Globus pallidus (tissue), 1 donor: ENCODE measurements at places on chromosomes 6 and 20.

- DNase-seq = peak; percentile 74
These were observed 77.8 kb downstream of the COL9A1 start for GRCh38 chr6:70225055-70225454.

DNA sequence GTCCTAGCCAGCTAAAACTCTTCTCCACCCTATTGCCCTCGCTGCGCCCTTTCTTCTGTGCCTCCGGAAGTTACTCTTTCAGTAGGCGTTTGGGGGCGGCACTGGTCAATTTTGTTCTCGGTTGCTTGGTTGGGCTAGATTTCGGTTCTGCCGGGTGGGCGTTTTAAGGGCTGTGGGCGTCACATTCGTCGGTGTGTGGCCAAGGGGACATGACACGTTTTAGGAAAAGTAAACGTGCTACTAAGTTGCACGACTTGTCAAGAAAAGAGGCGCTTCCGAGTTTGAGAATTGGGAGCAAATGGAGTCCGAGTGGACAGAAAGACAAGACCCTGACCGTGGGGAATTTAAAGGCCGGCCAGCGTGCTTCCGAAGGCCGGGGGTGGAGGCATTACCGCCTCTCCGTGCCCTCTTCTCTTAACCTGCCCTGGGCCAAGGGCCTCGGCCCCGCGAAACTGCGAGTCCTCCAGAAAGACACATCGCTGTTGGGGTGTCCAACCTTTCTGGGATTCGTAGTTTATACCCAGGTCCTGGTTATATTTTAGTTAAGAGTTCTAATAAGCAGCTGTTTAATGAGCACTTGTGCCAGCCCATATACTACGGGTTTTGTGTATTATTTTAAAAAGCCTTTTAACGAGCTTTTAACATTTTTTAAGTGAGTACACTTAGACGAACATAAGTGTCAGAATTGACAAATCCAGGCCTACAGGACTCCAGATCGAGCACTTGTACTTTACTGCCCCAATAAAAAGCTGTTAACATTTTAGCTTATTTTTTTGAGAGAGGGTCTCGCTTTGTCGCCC, 664 bp upstream of the BAG6 start:
- no peak for DNase-seq

- peak; percentile 55 for DNase-seq
These were observed 57.4 kb downstream of the GJA10 start for GRCh38 chr6:89951574-89952104.

GRCh38 chr6:149859368-149859767, 4.8 kb downstream of the LRP11 start:
- DNase-seq = no peak

DNA sequence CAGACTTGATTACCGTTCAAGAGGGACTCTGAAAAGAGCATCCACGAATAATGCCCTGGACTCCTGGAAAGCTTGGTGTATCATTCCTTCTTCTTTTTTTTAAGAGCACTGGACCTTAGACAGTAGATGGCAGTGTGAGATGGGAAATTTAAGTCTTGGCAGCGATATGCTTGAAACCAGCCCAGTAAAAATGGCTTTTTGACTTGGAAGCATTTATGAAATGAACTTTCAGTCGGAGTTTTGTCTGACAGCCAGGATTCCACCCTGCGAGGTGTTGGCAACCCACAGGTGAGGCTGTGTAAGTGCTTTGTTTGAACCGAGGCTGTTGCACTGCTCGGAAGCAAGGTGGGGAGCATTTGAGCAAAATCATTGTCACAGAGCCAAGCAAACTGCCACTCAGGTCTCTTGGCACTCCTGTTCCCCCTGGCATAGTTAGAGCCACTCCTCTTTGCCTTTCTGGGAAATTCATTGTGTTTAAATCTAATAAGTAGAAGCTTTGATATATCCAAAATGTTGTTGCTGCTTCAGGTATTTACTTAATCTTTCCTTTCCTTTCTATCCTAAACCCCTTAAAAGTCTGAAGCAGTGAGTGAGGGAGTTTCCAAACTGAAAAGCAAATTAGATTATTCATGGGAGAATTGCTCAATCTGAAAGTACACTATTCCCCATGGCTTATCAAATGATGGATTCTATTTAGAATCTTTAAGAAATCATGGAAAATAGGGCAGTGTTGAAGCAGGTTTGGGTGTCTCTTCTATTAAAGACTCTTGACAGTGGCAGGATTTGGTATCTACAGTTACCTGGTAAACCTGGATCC, 272.8 kb upstream of the SLC35B3 start:
- DNase-seq = peak; percentile 11

DNA sequence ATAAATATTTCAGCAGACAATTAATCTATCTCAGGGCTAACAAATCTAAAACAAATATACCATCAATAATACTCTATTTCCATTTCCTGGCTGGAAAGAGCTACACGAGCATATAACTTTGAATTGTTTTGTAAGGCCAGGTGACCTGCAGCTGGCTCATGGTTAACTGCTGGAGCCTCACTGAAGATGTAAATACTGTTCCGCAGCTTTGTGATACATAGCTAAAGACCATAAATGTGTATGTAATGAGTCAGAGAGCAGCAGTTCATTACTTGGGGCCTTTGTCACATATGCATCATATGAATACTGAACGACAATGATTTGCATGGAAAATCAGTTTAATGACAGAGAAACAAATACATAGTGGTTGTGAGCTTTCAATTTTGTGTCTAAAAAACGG, 109.4 kb upstream of the CCN2 start:
- no peak for DNase-seq

GRCh38 chr6:134235937-134236751, 81.8 kb downstream of the SGK1 start:
- DNase-seq = no peak

DNA sequence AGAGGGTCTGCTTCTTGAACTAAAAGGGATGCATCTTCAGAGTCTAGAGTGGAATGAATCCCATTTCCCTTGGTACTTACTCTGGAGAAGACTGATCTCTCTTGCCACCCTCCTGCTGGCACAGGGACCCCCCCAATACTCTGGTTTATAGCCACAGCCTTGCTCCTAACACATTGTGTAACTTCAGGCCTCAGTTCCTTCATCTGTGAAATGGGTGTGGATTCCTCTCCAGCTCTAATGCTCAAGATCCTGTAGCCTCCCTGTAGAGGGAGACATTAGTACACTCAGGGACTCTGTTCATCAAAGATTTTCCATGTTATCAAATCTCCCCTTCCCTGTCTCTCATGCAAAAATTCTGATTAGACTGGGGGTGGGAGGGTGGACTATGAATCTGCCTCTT, 315.7 kb upstream of the MOCS1 start:
- DNase-seq = no peak

GRCh38 chr6:45838996-45839395, 176.7 kb downstream of the CLIC5 start:
- no peak for DNase-seq
